ENCODE measurements at places on chromosomes 7 and 10. TPM values are rescaled to one million over a fixed set of nuclear protein-coding genes. Genes with fewer than 3 reads are reported as not detected.

Gene CYP3A4
- total RNA-seq, result not detected

Gene DDX56
- 104 TPM for total RNA-seq

Gene SPDYE11
- total RNA-seq, result not detected

Gene OPN1SW
- not detected for total RNA-seq

Gene CTAGE6
- not detected for total RNA-seq

Gene DTX2
- 23.7 TPM for total RNA-seq

All from neural crest cell (in vitro differentiated cells).